Stimulated activated CD8-positive, alpha-beta memory T cell treated with anti-CD3 and anti-CD28 coated beads, Interleukin-4, amount 100 ng/mL, for 1 hour (primary cell): ENCODE measurements at places on chromosomes 3 and 15.

DNA sequence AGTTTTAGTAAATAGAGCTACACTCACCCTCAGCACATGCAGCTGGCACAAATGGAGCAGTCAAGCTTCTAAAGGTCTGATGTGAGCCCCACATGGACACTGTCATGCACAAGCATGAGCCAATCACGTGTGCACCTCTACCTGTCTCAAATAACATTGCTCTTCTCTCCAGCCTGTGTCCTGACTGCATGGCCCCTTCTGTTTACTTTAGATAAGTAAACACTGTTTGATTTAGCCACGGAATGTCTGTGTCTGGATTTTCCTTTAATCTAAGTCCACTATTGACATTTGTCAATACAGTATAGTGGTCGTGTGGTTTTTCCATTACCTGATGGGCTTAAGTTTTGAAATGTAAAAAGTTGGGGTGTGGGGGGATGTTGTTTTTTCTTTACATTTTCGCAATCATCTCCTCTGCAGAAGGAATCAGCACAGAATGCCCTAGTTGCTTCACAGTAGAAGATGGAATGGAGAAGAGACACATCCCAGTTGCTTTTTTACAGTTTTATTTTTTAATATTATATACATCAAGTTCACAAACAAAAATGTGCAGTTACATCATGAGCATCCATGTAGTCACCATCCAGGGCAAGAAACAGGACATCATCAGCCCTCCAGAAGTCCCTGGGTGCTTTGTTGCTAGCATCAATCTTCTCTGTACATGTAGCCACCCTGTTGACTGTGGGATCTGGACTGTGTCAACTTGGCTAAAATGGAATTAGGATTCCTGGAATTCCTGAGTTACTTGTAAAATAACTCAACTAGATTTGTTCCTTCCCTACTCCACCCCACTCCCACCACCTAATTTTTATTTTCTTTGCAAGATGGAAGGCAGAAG is 146.1 kb downstream of the UACA start:
- DNase-seq, result no peak

DNA sequence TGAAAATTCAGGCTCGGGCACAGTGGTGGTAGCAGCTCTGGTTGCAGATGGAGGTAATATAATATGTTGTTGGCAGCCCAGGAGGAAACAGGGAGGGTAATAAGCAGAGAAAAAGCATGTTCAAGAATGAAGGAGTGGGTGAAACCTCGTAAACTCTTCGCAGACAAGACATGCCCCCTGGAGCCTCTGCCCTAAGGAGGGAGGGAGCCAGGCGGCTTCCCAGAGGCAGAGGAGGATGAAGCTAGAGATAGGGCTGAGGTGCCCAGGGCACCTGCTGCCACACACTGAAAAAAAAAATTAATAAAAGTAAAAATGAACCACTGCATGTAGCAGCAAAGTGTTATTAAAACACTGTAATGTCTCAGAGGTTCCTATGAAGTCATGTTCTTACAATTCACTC is 137.3 kb downstream of the FOXP1 start:
- no peak for DNase-seq

GRCh38 chr15:63189941-63190768 is 749 bp downstream of the RAB8B start:
- no peak for DNase-seq

- DNase-seq, result no peak
These were observed 114.3 kb downstream of the LIPC start for GRCh38 chr15:58546066-58546591.

DNA sequence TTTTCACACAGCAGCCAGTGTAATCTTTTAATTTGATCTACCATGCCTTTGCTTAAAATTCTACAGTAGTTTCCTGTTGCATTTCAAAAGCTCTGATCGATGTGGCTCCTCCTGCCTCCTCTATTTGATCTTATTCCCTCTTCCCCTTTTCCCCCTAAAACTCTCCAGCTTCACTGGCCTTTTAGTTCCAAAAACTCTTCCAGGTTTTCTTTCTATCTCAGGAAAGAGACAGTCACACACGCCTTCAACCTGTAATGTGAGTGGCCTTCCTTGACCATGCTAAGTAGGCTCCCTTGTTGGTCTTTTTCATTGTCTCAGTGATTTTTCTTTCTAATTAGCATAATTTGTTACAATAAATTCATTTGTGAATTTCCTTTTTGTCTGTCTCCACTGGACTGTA is 985 bp downstream of the TEX9 start:
- DNase-seq, result no peak

GRCh38 chr3:145776782-145777408 is 384.1 kb downstream of the PLOD2 start:
- no peak for DNase-seq

- DNase-seq, result no peak
These were observed 15.8 kb upstream of the SLC6A1 start for GRCh38 chr3:10976770-10977169.

DNA sequence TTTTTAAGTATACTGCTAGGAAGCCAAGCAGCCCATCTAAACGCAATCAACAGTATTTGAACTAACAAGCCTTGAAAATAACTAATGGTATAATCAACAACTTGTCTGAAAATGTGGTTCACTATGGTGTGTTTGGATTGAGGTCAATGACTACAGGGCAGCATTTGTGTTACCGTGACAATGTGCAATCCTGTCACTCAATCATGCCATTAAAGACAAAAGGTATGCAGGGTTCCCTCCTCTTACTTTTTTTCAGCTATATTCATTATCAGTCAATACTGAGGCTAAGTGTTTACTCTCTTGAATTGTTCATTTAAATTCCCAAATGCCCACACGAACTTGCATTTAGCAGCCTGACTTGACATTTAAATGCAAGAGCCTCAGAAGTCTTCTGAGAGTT is 1099.3 kb upstream of the EPHA6 start:
- no peak for DNase-seq

DNA sequence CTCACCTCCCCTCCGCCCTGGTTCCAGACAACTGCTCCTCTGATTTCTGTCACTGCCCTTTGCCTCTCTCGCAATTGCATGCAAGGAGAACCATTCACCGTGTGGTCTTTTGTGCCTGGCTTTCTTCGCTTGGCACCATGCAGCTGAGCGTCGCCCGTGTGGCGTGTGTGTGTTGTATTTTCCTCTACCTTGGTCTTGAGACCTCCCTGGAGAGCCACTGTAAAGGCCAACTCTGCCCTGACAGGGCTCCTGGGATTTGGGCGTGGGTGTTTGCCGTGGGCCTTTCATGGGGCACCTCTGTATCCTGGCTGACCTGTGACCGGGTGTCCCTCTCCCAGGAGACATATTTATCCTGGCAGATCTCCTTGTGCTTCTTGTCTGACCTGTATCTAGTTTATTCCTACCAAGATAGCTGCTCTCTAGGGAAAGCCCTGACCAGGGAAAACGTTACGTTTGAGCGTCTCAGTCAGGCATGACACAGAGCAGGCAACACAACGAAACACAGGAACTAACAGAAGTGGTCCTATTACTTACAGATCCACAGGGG is 2.0 kb upstream of the PIGZ start:
- DNase-seq, result no peak

GRCh38 chr3:148648685-148649352 is 48.9 kb upstream of the AGTR1 start:
- DNase-seq, result no peak

GRCh38 chr3:100402256-100402655 is 917 bp downstream of the LNP1 start:
- no peak for DNase-seq

GRCh38 chr3:119862616-119863015 is 80.7 kb downstream of the NR1I2 start:
- DNase-seq, result no peak

- no peak for DNase-seq
These were observed 5.3 kb downstream of the CCDC80 start for GRCh38 chr3:112635674-112636073.

- no peak for DNase-seq
These were observed 192.8 kb upstream of the LINGO1 start for GRCh38 chr15:77825546-77825945.

- DNase-seq, result no peak
These were observed 53.4 kb upstream of the APEH start for GRCh38 chr3:49620728-49621127.

DNA sequence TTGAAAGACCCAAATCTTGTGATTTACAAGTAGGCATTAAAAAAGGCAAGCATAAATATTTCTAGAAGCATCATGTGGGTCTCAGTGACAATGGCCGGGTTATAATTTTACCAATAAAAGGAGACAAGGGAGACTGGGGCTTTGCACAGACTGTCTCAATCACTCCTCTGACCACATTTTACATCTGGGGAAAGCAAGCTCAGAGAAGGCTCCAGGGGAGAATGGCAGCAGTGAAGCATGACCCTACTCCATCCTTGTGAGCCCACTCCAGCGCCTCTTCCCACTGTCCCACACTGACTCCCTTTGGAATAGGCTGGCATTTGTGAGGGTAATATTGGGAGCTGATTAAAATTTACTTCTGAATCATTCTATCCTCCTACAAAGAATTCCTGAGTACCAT is 61.8 kb downstream of the SATB1 start:
- DNase-seq, result no peak

GRCh38 chr15:39596358-39597051 is 15.6 kb downstream of the THBS1 start:
- no peak for DNase-seq

- DNase-seq, result no peak
These were observed 20.9 kb downstream of the PIK3R4 start for GRCh38 chr3:130725746-130726145.

DNA sequence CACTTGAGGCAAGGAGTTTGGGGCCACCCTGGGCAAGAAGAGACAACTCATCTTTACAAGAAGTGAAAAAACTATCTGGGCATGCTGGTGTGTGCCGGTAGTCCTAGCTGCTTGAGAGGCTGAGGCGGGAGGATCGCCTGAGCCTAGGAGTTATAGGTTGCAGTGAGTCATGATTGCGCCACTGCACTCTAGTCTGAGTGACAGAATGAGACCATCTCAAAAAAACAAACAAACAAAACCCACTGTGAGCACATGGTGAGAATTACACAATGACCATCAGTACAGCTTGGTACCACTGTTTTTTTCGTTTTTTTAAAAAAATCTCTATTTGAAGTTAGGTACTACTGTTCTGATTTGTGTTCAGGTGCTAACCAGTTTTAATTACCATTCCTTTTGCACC is 13.6 kb downstream of the VPS39 start:
- DNase-seq, result no peak

GRCh38 chr3:14788644-14789043 is 30.1 kb upstream of the FGD5 start:
- DNase-seq, result no peak

DNA sequence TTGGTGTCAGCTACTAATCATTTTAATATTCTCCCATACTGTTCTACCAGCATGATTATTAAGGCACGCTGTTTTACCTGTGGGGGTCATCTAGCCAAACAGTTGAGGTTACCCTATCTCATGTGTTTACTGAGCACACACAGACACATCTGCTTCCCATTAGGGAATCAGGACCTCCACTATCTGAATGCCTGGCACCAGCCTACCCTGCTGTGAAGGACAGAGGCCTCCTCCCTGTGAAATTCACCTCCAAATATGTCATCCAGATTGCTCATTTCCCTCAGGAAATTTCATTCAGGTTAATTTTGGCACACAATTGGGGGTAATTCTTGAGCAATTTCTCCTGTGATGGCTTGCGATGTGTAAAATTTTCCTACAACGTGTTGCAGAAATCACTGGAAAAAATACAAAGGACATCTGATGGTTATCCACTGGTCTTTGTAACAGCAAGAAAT is 155.6 kb upstream of the NR2E3 start:
- DNase-seq, result no peak

DNA sequence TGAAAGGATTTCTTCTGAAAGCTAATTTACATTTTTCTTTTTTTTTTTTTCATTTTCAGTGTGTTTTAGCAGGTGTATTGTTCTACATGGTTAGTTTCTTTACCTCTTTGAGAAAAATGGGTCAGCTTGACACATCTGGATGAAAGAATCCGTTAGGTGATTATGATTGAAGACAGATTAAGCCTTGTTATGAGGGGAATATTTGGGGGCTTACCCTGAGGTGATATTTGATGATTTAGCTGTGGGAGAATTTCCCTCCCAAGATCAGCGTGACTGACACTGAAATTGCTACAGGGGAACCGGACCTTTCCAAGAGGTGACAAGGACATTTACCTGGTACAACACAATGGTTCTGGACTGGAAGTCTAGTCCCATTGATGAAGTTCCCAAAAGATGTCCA is 147.5 kb downstream of the NFKBIZ start:
- no peak for DNase-seq

GRCh38 chr3:186487819-186488218 is 56.4 kb downstream of the CRYGS start:
- DNase-seq, result no peak

GRCh38 chr3:117811786-117812185 is 1102.2 kb downstream of the TUSC7 start:
- DNase-seq, result no peak

DNA sequence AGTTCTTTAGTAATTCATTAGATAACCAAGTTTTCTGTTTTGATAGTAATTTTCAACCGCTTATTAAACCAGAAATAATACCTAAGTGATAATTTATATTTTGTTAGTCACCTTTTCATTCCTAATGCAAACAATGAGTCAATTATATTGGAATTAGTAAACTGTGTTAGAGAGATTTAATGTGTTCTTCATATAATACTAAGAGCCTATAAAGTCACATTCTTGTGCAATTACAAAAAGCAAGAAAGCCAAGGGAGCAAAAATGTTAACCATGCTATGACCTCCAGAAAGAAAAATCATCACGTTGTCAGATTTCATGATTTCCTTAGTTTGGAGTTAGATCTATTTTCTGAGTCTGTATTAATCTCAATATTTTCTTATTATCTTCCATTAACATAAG is 108.8 kb upstream of the SAMMSON start:
- DNase-seq, result no peak

GRCh38 chr15:37099319-37100108 is 835 bp downstream of the MEIS2 start:
- no peak for DNase-seq

DNA sequence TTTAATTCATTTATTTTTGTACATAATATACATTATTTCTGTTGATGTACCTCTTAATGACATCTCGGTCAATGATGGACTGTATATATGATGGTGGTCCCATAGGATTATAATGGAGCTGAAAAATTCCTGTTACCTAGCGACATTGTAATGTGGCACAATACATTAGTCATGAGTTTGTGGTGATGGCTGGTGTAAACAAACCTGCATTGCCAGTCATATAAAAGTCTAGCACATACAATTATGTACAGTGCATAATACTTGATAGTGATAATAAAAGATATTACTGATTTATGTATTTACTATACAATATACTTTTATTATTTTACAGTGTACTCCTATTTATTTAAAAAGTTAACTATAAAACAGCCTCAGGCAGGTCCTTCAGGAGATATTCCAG is 15.1 kb downstream of the TTC14 start:
- no peak for DNase-seq
